CD4-positive, alpha-beta T cell treated with Interleukin-21 for 1 hour (primary cell): ENCODE measurements at places on chromosomes 5 and 9.
A peak's percentile ranks its signal among the peaks of the same experiment; 100 is the strongest.

DNA sequence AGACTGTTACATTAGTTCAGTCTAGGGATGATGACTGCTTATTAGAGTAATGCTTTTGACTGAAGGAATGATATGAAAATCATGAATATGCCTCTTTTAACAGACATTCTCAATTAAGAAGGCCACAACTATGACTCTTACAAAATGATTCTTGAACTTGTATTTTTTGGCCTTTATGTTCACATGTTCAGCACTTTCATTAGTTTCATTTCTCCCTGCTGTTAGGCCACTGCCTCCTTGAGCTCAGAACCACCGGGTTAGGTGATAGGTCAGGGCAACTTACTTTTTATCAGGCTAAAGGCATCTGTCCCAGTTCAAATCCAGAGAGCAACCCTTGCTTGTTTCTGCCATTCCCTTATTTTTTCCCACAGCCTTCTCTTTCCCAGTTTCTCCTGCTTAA is 235.2 kb upstream of the ELL2 start:
- DNase-seq, result no peak

- no peak for DNase-seq
These were observed at the start of gene PLPP7 for GRCh38 chr9:131289301-131290035. TSS of gene PLPP7 (plus strand) at chr9:131289723. CDS start at chr9:131289998, 275 bp downstream.

DNA sequence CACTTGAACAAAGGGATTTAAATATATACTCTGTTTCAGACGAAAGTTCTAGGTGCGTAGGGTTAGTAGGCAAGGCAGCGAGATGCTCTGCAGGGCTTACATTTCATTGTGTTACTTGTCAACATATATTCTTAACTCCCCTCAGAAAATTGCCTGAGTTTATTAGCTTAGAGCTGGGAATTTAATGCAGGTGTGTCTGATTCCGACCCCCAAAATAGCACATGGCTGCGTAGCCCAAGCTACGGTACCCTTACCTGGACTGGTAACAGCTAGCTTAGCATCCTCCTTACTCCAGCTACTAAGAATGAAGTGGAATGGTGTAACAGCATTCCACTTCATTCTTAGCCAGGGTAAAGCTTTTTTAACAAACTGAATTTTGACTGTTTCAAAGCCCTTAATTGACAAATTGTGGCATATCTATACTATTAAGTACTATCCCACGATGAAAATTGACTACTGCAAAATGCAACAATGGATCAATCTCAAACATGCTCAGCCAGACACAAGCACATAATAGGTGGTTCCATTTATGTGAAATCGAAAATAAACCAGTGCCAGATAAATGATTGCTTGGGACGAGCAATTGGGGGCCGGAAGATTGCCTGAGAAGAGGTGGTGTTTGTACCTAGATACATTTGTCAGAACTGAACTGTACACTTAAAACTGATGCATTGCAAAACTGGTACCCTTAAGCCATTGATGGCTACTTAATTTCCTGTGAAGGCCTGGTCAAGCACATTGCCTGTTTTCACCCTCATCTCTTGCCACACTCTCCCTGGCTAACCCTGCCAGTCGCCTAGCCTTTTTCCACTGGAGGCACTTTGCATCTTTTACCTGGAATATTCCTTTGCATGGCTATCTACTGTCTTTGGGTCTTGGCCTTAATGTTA is 3.0 kb upstream of the FGF18 start:
- DNase-seq, result no peak

DNA sequence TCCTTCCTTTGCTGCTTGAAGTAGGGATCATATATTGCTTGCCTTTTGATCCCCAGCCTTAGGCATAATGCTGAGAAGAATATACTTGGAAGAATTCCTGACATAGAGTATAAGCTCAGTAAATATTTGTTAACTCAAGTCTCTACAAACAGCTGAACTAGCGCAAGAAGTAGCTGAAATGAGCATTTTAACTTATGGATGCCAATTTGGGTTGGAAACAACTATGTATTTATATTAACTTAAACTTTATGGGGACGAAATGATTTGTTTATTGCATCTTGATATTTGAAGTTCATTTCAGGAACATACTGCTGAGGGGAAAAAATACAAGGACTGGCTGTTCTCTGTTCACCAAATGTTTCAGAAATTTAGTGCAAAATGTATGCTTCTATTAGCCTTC is 258.7 kb downstream of the CDH12 start:
- no peak for DNase-seq

- DNase-seq, result no peak
These were observed 151.8 kb downstream of the SEC61B start for GRCh38 chr9:99373912-99374311.

GRCh38 chr9:133702798-133703590 is 35.2 kb downstream of the SARDH start:
- DNase-seq, result no peak

GRCh38 chr5:138911441-138911840 is 36.3 kb upstream of the LRRTM2 start:
- no peak for DNase-seq

- DNase-seq, result peak; percentile 61
These were observed 722 bp downstream of the CDC42SE2 start for GRCh38 chr5:131264451-131265099.

DNA sequence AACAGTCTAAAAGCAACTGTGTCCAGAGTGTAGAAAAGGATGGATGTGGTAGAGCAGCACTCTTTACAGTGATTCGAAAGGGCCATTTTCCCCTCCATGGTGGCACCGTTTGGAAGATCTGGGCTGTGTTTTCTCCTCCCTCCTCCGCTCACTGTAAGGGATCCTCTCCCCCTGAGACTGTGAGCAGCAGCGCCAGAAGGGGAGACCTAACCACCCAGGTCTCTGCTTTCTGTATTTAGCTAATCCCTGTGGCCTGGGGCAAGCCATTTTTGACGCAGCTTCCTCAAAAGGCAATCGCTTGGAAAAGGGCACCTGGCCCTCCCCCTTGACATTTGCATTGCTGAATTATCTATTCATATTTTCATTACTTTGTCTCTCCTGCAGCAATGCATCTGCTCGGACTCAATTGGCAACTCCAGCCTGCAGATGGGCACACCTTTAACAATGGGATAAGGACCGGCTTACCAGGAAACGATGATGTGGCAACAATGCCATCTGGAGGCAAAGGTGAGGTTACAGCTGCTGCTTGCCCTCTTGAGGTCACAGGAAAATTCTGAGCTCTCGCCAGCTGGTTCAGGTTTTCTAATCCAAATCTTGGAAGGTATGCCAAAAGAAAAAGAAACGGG is 244.3 kb upstream of the WWC1 start:
- no peak for DNase-seq

DNA sequence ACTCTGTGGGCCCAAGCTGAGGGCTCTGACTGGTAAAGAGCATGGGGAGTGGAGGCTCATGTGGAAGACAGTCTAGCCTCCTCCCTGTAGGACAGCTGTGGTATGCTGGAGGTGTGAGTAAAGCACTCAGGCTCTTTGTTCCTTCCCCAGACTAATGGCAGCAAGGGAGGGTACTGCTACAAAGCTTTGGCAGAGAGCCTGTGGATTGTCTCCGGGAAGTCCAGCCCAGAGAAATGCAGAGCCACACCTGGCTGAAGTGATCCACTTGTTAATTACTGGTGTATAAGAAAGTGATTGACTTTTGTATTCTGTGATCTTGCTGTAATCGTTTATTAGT is 161.7 kb downstream of the OXCT1 start:
- DNase-seq, result no peak

GRCh38 chr9:114396558-114397218 is 8.9 kb upstream of the AKNA start:
- no peak for DNase-seq

DNA sequence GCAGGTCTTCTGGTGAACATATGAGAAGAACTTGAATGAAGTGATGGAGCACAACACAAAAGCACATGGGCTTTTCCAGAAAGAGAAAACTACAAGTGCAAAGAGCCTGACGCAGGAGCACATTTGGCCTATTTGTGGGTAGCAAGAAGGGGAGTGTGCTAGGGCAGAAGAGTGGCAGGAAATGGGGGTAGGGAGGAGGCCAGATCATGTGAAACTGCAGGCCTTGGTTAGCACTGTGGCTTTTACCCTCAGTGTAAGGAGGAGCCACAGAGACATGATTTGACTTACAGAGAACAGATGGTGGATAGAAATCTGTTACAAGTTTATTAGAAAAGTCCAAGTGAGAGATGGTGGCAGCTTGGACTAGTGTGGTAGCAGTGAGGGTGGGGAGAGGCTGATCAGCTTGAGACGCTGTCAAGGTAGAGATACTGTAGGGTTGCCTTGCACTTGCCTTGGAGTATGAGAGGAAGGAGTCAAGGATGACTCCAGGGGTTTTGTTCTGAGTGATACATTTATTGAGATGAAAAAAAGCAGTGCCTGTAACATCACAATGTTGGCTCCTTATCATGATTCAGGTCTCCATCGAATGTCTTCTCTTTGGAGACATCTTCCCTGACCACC is 126.7 kb downstream of the PPP2R2B start:
- DNase-seq, result peak; percentile 78

GRCh38 chr5:74685979-74686631 is 1.1 kb downstream of the HEXB start:
- peak; percentile 17 for DNase-seq

DNA sequence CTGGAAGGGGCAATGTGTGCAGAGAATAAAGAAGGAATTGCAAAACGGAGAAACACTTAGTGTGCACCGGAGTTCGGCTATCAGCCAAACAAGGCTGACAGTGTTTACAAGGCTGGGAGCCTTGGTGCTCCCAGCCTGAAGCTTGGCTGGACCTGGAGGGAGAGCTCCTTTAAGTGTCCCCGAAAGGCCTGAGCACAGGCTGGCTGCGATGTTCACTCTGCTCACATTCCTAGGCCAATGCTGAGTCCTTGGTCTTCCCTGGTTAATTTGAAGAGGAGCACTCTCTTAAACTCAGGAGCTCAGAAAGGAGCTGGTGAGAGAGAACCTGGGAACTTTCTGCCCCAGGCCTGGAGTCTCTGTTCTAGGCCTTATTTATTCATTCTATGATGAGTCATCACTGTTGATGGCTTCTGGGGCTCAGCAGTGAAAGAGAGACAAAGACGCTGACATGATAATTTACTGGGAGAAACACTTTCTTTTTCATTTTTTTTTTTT is 88.6 kb upstream of the MYO10 start:
- no peak for DNase-seq

GRCh38 chr9:4038182-4038723 is 261.6 kb downstream of the GLIS3 start:
- DNase-seq, result no peak

DNA sequence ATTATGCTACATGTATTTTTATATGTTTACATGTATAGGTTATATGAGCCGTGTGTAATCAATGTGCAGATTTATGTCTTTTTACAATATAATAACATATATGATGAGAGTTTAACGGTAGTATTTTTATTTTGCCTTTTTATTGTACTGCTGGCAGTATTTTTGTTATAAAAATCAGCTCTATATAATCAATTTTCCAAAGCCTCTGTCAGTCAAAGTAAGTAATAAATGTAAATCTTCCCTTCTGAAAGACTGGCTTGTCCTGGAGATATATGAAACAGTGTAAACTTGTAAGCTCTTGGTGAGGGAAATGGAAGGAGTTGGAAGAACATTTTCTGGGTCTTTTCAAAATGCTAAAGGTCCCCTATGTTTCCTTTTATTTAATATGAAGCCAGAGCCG is 173.8 kb downstream of the SSBP2 start:
- DNase-seq, result no peak

GRCh38 chr5:45795458-45795857 is 99.3 kb upstream of the HCN1 start:
- DNase-seq, result no peak

GRCh38 chr9:97809666-97810344 is 43.2 kb upstream of the FOXE1 start:
- no peak for DNase-seq

DNA sequence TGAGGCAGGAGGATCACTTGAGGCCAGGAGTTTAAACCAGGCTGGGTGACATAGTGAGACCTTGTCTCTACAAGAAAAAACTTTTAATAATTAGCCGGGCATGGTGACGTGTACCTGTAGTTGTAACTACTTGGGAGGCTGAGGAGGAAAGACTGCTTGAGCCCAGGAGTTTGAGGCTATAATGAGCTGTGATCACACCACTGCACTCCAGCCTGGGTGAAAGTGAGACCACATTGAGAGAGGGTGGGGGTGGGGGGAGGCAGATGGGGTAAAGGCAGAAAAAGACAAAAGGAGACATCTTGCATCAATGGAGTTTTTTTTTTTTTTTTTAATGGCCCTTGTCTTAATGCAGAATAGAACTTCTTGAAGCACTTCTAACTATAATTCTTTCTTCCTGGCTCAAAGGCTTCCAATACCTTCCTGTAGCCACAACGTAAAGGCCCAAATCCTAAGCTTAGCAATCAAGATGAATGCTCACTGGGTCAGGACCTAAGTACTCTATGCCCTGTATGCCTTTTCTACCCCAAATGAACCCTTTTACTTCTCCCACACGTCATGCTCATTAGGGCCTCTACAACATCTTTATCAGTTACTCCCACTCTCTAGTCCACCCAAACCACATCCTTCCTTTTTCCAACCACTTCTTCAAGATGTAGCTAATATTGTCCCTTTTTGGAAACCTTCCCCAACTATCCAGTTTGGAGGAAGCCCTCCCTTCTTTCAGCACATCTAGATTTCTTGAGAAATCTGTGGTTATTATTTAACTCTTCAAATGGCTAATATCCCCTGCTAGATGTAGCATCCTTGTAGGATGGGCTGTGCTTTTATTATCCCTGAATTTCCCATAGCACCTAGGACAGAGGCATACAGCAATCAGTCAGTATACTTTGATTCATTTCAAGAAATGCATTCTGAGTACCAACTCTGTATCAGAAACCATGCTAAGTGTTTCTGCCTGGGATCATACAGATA is 40.8 kb downstream of the CSF2 start:
- DNase-seq, result no peak

DNA sequence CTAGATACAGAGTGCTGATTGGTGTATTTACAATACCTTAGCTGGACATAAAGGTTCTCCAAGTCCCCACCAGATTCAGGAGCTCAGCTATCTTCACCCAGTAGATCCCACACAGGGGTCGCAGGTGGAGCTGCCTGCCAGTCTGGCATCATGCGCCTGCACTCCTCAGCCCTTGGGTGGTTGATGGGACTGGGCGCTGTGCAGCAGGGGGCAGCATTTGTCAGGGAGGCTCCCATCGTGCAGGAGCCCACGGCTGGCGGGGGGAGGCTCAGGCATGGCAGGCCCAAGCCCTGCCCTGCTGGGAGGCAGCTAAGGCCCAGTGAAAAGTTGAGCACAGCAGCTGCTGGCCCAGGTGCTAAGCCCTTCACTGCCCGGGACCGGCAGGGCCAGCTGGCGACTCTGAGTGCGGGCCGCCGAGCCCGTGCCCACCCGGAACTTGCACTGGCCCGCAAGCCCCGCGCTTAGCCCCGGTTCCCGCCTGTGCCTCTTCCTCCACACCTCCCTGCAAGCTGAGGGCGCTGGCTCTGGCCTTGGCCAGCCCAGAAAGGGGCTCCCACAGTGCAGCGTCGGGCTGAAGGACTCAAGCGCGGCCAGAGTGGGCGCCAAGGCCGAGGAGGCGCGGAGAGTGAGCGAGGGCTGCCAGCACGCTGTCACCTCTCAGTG is 314.1 kb upstream of the ATP10B start:
- DNase-seq, result no peak

GRCh38 chr9:109498195-109499092 is at the start of gene PTPN3:
TSS of gene PTPN3 (minus strand) at chr9:109498307. CDS start at chr9:109463434, 34,873 bp downstream.
- no peak for DNase-seq

DNA sequence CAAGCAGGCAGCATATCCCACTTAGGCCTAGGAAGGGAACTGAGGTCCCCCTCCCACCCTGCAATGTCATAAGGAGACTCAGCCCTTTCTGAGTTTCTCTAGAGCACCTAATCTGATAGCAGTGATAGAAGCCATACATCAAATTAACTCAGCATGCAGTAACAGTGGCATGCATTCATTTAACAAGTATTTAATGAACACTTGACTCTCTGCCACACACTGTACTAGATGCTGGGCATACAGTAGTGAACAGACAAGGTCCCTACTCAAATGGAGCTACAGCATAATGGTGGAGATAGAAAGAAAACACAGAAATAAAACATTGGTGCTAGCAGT is 58.6 kb downstream of the SLC22A5 start:
- DNase-seq, result no peak
